ENCODE measurements at places on chromosomes 4 and X.

- peak overlapping the region; percentile 14 for H3K4me3 ChIP-seq
- H3K27ac ChIP-seq: no peak overlapping the region
- peaks cover 75% of the 10 kb centered on the region for H3K27me3 ChIP-seq
- H3K4me1 ChIP-seq: peaks cover 34% of the 10 kb centered on the region
- peak; percentile 84 for DNase-seq
Observed at GRCh38 chr4:150581641-150582051, 305 bp upstream of the MAB21L2 start.

GRCh38 chrX:129981752-129982299 is 609 bp upstream of the BCORL1 start:
- DNase-seq: no peak
- H3K27ac ChIP-seq: no peak overlapping the region
- H3K4me1 ChIP-seq: peaks cover 29% of the 10 kb centered on the region
- no peaks in the 10 kb centered on the region for H3K27me3 ChIP-seq
- H3K4me3 ChIP-seq: no peak overlapping the region
- no peaks in the 10 kb centered on the region for H3K36me3 ChIP-seq

DNA sequence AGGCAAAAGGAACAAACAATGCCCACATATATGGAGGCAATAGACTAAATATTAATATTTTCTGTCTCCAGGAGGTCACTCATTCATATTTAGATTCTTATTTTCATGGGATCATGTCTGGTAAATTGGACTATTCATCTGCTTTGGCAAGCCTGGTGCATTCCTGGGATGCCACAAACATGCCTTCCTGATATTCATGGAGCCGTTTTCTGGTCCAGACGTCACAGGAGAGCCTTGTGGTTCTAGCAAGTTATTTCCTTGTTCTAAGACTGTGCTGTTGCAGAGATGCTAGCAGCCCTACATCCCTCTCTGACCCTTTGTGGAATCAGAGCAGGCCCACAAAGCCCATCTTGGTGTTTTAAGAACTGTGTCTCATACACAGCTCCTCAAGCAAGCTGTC is 16.1 kb upstream of the EXOSC9 start:
- H3K36me3 ChIP-seq: no peaks in the 10 kb centered on the region
- no peaks in the 10 kb centered on the region for H3K27me3 ChIP-seq
- H3K27ac ChIP-seq: peak overlapping the region; percentile 63
- H3K4me3 ChIP-seq: no peak overlapping the region
- no peak for DNase-seq

GRCh38 chrX:124407226-124407625 is 60.9 kb downstream of the SH2D1A start:
- H3K4me3 ChIP-seq: no peak overlapping the region
- peaks cover 3% of the 10 kb centered on the region for H3K27me3 ChIP-seq
- DNase-seq: no peak
- no peaks in the 10 kb centered on the region for H3K4me1 ChIP-seq

DNA sequence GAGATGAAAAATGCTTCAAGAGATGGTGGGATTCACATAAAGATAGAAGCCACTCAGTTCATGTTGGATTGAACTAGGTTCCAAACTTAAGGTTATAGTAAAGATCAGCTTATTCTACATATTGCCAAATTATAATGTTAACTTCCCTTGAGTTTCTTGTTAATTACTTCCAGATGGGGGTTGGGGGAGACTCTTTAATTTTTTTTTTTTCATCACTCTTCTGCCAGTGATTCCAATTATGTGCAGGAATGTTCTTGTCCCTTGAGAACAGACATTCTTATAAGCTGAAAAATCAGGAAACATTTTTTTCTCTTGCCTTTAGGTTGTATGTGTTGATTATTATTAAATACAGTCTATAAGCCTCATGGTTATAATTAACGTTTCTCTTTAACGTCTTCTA is 30.0 kb downstream of the MND1 start:
- no peak for DNase-seq
- H3K4me3 ChIP-seq: no peak overlapping the region
- no peaks in the 10 kb centered on the region for H3K27me3 ChIP-seq
- H3K36me3 ChIP-seq: no peaks in the 10 kb centered on the region
- H3K27ac ChIP-seq: no peak overlapping the region
- no peaks in the 10 kb centered on the region for H3K4me1 ChIP-seq

GRCh38 chr4:168139336-168139735 is 47.0 kb downstream of the ANXA10 start:
- H3K4me3 ChIP-seq: no peak overlapping the region
- DNase-seq: no peak
- no peaks in the 10 kb centered on the region for H3K36me3 ChIP-seq
- no peaks in the 10 kb centered on the region for H3K4me1 ChIP-seq
- no peaks in the 10 kb centered on the region for H3K27me3 ChIP-seq
- no peak overlapping the region for H3K27ac ChIP-seq

GRCh38 chr4:10139518-10139917 is 22.9 kb upstream of the WDR1 start:
- H3K36me3 ChIP-seq: no peaks in the 10 kb centered on the region
- H3K4me1 ChIP-seq: no peaks in the 10 kb centered on the region
- no peaks in the 10 kb centered on the region for H3K27me3 ChIP-seq
- H3K4me3 ChIP-seq: no peak overlapping the region
- no peak overlapping the region for H3K27ac ChIP-seq
- no peak for DNase-seq

GRCh38 chr4:120714417-120715010 is 208.0 kb downstream of the PRDM5 start:
- H3K4me3 ChIP-seq: no peak overlapping the region
- H3K36me3 ChIP-seq: no peaks in the 10 kb centered on the region
- DNase-seq: no peak
- no peak overlapping the region for H3K27ac ChIP-seq
- H3K4me1 ChIP-seq: no peaks in the 10 kb centered on the region

- H3K4me3 ChIP-seq: peak overlapping the region; percentile 61
- no peaks in the 10 kb centered on the region for H3K27me3 ChIP-seq
- H3K4me1 ChIP-seq: no peaks in the 10 kb centered on the region
- peak overlapping the region; percentile 61 for H3K27ac ChIP-seq
Observed at GRCh38 chrX:155767051-155767875, 113.9 kb upstream of the VAMP7 start.

- H3K36me3 ChIP-seq: no peaks in the 10 kb centered on the region
- H3K4me3 ChIP-seq: no peak overlapping the region
- DNase-seq: no peak
- no peaks in the 10 kb centered on the region for H3K4me1 ChIP-seq
Observed at GRCh38 chr4:182063651-182064050, 179.6 kb upstream of the TENM3 start.

- H3K27me3 ChIP-seq: peaks cover 5% of the 10 kb centered on the region
- H3K36me3 ChIP-seq: no peaks in the 10 kb centered on the region
- H3K4me1 ChIP-seq: no peaks in the 10 kb centered on the region
- no peak for DNase-seq
- no peak overlapping the region for H3K4me3 ChIP-seq
- no peak overlapping the region for H3K27ac ChIP-seq
Observed at GRCh38 chrX:114615765-114616164, 31.9 kb downstream of the HTR2C start.

GRCh38 chrX:136750364-136750763 is 30.4 kb downstream of the ARHGEF6 start:
- H3K36me3 ChIP-seq: no peaks in the 10 kb centered on the region
- no peak overlapping the region for H3K4me3 ChIP-seq
- no peaks in the 10 kb centered on the region for H3K27me3 ChIP-seq
- no peak overlapping the region for H3K27ac ChIP-seq
- DNase-seq: no peak

DNA sequence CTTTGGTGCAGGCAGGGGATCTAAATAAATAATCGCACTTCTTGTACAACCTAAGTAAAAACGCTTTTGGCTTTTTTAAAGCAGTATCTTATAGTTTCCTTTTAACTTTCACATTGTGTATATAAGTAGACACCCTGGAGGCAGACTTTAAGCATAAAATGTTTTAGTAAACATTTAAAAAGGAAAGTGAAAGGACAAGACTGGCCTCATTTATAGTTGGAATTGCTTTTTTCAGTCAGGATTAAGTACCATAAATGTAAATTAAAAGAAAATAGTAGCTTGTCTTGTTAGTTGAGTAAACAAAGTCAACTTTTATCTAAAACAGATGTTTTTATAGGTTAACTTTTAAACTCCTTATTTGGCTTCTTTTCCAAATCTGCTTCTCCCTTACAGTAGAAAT is 39.7 kb downstream of the PTPN13 start:
- H3K27ac ChIP-seq: no peak overlapping the region
- H3K36me3 ChIP-seq: no peaks in the 10 kb centered on the region
- H3K4me3 ChIP-seq: no peak overlapping the region

GRCh38 chr4:106369456-106370060 is 980 bp upstream of the GIMD1 start:
- no peak overlapping the region for H3K4me3 ChIP-seq
- no peak overlapping the region for H3K27ac ChIP-seq
- no peaks in the 10 kb centered on the region for H3K36me3 ChIP-seq

DNA sequence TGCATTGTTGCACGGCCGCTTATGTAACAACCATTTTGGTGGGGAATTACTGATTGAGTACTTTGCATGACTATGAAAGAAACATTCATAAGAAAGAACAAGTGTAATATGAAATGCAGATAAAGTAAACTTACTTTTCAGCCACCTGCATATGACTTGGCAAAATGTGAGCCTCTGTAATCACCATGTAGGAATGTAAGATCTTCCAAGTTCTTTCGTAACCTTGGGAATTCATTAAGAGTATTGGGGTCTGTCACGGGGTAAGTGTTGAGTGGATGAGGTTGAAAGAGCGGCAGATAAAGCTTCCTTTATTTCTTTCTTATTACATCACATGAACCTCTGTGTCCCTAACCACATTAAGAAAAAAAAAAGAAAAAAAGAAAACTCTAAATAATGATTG is 348.5 kb upstream of the NR3C2 start:
- no peak overlapping the region for H3K4me3 ChIP-seq
- no peaks in the 10 kb centered on the region for H3K4me1 ChIP-seq
- no peak overlapping the region for H3K27ac ChIP-seq
- H3K27me3 ChIP-seq: no peaks in the 10 kb centered on the region
- DNase-seq: no peak

- no peaks in the 10 kb centered on the region for H3K4me1 ChIP-seq
- no peak for DNase-seq
- no peaks in the 10 kb centered on the region for H3K27me3 ChIP-seq
- H3K4me3 ChIP-seq: no peak overlapping the region
- no peak overlapping the region for H3K27ac ChIP-seq
Observed at GRCh38 chrX:18016941-18017340, 155.8 kb upstream of the RAI2 start.

GRCh38 chrX:13770013-13770535 is 35.5 kb downstream of the OFD1 start:
- H3K27ac ChIP-seq: no peak overlapping the region
- H3K4me3 ChIP-seq: no peak overlapping the region
- DNase-seq: no peak
- peaks cover 3% of the 10 kb centered on the region for H3K27me3 ChIP-seq
- H3K36me3 ChIP-seq: peaks cover 9% of the 10 kb centered on the region
- no peaks in the 10 kb centered on the region for H3K4me1 ChIP-seq

- H3K4me3 ChIP-seq: no peak overlapping the region
- H3K27ac ChIP-seq: no peak overlapping the region
- H3K27me3 ChIP-seq: no peaks in the 10 kb centered on the region
- H3K36me3 ChIP-seq: no peaks in the 10 kb centered on the region
- H3K4me1 ChIP-seq: peaks cover 45% of the 10 kb centered on the region
Observed at GRCh38 chr4:5956285-5957021, 61.8 kb downstream of the C4orf50 start.

DNA sequence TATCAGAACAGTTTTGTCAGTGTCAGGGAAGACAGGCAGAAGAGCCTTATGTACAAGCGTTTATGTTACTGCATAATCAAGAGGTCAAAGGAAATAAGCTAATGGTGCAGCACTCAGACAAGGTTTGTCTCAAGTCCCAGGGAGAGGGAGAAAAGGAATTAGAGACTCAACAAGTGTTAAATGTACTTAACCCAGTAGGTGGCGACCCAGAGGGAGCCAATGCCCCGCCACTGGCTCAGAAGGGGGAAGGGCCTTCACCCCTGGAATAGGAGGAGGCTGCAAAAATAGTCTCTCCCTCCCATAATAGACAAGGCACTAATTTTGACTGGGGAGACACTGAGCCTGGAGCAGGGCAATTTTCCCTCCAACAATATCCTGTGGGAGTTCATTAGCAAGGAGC is 14.1 kb upstream of the PAPSS1 start:
- H3K36me3 ChIP-seq: no peaks in the 10 kb centered on the region
- H3K27ac ChIP-seq: no peak overlapping the region
- H3K27me3 ChIP-seq: no peaks in the 10 kb centered on the region
- no peak for DNase-seq
- H3K4me1 ChIP-seq: no peaks in the 10 kb centered on the region

DNA sequence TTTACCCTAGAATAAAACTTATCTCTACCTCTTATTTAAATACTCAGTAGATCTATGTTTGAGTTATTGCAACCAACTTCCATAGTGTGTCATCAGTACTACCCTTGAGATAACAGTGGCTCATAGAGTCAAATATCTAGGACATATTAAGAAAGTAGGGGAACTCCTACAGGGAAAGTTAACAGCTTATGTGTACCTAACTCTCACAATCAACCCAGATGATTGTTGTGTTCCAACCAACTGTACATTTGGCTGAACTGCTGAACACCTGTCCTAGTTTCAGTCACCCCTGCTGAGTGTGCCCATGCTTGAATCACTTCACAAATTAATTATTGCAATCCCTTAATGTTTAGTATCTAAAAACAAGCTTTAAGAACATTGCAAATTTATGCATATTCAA is 244.2 kb upstream of the GRID2 start:
- no peak overlapping the region for H3K27ac ChIP-seq
- H3K4me1 ChIP-seq: no peaks in the 10 kb centered on the region
- no peak overlapping the region for H3K4me3 ChIP-seq
- no peaks in the 10 kb centered on the region for H3K27me3 ChIP-seq

GRCh38 chr4:141439223-141439622 is 197.2 kb upstream of the IL15 start:
- H3K4me1 ChIP-seq: no peaks in the 10 kb centered on the region
- H3K36me3 ChIP-seq: no peaks in the 10 kb centered on the region
- no peaks in the 10 kb centered on the region for H3K27me3 ChIP-seq
- DNase-seq: no peak
- H3K4me3 ChIP-seq: no peak overlapping the region

DNA sequence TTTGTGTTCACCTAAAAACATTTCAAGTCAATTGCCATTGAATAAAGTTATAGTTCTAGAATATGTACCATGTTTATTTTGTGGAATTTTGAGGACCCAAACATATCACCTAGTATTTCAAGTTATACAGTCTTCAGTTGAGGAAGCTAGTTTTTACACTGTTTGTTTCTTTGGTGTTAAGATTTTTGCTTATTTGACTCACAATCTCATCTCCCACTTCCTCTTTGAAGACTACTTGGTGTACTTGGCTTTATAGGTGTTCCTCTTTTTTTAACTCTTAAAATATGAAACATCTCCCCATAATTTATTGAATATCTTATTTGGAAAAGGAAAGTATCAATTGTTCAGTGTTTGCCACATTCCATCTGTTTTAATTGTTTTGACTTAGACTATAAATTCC is 675.4 kb downstream of the RAPGEF2 start:
- H3K36me3 ChIP-seq: no peaks in the 10 kb centered on the region
- H3K4me1 ChIP-seq: no peaks in the 10 kb centered on the region
- H3K27me3 ChIP-seq: no peaks in the 10 kb centered on the region

- no peaks in the 10 kb centered on the region for H3K4me1 ChIP-seq
- no peak for DNase-seq
- H3K4me3 ChIP-seq: no peak overlapping the region
- H3K36me3 ChIP-seq: no peaks in the 10 kb centered on the region
- H3K27me3 ChIP-seq: no peaks in the 10 kb centered on the region
- H3K27ac ChIP-seq: no peak overlapping the region
Observed at GRCh38 chr4:87601361-87601760, 7.0 kb upstream of the DSPP start.

All from spinal cord (tissue), 10 donors.